ENCODE measurements at places on chromosomes 4 and X.

DNA sequence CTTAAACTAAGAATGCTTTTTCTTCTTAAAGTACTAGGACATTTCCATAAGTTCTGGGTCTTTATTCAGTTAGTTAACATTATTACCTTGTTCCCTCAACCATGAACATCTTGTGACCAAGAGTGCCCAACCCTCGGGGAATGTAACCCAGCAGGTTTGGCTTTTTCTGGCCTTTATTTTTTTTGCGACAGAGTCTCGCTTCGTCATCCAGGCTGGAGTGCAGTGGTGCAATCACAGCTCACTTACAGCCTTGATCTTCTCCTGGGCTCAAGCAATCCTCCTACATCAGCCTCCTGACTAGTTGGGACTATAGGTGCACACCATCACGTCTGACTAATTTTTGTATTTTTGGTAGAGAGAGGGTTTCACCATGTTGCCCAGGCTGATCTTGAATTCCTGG lies 65.1 kb downstream of the USP11 start:
- DNase-seq = no peak

GRCh38 chrX:102155806-102156179 lies at the start of gene BEX5:
Gene BEX5, minus strand, starts transcription at chrX:102155977. Its CDS starts 1,712 bp downstream, at chrX:102154265.
- DNase-seq = peak; percentile 63

- DNase-seq = no peak
Observed at GRCh38 chrX:132333351-132333750, 114.1 kb upstream of the RAP2C start.

GRCh38 chrX:23435575-23435974 lies 100.9 kb downstream of the PTCHD1 start:
- DNase-seq = peak; percentile 3

DNA sequence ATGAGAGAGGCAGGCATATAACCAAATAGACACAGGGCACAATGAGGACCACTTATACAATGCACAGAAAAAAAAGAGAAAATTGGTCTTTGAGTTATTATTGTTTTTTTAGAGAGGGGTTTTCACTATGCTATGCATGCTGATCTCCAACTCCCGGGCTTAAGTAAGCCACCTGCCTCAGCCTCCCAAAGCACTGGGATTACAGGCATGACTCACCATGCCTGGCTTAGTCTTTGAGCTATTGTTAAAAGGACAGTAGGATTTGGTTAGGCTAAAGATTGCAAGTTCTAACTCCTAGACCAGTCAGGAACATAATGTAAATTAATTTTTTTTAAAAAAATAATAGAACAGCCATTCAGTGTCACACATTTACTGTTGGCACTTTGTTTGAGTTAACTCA lies 340.1 kb downstream of the GPAT3 start:
- no peak for DNase-seq

- DNase-seq = no peak
Observed at GRCh38 chrX:34849371-34849770, 93.2 kb upstream of the FAM47B start.

GRCh38 chrX:40368611-40369061 lies 212.1 kb upstream of the ATP6AP2 start:
- DNase-seq = no peak

Measured in Jurkat, Clone E6-1 (cell line).